B cell (primary cell): ENCODE measurements at places on chromosomes 3 and 15.

GRCh38 chr15:47517737-47518136 lies 199.6 kb upstream of the SEMA6D start:
- DNase-seq: no peak

DNA sequence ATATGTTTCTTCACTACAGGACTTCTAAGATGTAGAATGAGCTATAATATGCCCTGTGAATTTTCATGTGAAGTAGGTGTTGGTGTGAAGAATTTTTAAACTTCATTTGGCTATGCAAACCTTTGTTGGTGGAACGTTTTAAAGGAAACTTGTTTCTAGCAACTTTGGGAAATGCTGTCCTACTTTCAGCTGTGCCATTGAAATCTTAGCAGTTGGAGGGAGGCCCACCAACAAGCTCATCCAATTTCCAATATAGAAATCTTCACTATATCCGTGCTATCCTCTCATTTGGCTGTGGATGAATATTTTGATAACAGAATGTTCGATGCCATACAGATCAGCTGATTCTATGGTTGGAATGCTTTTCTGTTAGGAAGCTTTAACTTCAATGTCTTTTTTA lies 51.3 kb downstream of the GRM7 start:
- no peak for DNase-seq

GRCh38 chr3:142888099-142888480 lies 793 bp downstream of the PCOLCE2 start:
- DNase-seq: no peak

DNA sequence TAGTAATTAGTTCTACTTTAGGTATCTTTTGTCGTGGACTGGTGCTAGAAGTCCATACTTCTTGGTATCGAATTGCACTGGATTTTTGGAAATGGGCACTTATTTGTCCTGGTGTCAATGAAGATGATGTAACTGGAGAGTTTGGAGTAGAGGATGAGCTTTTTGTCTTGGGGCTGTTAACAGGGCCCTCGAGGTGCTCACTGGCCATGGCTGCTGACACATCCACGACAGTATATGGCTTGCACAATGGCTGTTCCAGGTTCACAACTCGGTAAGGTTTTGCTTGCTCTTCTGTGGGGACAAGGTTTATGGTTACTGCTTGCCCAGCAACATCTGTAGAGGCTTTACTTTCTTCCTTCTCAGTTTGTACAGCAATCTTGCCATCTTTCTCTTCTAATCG lies 109.4 kb upstream of the TSPAN3 start:
- no peak for DNase-seq

GRCh38 chr3:189222927-189223636 lies 51.3 kb downstream of the TPRG1 start:
- no peak for DNase-seq
